ENCODE measurements at places on chromosomes 3 and 15.

GRCh38 chr3:79973917-79974595 lies 206.3 kb upstream of the ROBO1 start:
- no peak for DNase-seq

DNA sequence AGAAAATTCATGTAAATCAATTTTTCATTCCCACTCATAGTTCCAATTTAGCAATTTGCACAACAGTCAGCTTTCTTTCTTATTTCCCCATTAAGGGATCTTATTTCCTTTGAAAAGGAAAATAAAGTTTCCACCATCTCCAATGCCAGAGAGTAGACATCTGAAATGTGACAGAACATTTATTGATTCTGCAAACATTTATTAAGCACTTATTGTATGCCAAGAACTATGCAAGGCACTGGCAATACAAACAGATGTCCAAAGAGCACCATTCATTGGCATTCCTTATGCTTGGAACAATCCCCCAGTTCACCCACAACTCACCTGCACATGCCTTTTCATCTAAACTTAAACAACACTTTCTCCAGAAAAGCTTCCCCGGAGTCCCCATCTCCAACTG lies 2.5 kb upstream of the TFDP2 start:
- no peak for DNase-seq

DNA sequence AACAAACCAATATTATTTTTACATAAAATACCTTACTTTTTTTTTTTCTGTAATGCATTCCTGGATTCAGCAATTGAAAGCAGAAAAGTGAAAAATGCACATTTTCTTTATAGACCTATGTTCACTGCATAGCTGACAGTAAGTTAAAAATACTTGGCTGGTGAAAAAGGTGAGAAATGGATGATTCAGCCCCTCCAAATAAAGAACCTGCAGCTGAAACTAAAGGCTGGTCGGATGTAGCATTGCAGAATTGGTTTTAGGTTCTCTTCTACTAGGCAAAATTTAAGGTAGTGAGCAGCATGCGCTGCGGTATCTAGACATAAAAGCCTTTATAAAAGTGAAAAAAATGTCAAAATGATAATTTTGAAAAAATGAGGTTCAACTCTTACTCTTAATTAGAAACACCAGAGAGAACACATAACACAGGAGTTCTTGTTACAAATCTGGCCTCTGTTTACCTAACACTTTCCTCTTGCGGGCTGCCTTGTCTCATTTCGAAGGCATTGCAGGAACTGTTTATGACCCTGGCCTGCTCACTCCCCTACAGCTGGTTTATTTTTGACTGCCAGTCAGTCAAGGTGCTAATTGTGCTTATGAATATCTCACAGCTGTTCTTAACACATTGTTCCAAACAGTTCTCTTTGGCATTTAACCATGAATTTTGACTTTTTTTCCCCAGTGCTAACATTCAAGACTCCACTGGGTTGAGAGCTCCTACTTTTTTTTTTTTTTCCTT lies 455.4 kb upstream of the TBL1XR1 start:
- no peak for DNase-seq

- no peak for DNase-seq
Measured at GRCh38 chr15:66842710-66843441, 140.8 kb downstream of the SMAD6 start.

- DNase-seq = no peak
Measured at GRCh38 chr15:100216182-100216581, 125.6 kb downstream of the ADAMTS17 start.

GRCh38 chr3:109131276-109131675 lies 5.2 kb upstream of the C3orf85 start:
- no peak for DNase-seq

- DNase-seq = no peak
Measured at GRCh38 chr3:100775669-100776068, 66.4 kb downstream of the TFG start.

DNA sequence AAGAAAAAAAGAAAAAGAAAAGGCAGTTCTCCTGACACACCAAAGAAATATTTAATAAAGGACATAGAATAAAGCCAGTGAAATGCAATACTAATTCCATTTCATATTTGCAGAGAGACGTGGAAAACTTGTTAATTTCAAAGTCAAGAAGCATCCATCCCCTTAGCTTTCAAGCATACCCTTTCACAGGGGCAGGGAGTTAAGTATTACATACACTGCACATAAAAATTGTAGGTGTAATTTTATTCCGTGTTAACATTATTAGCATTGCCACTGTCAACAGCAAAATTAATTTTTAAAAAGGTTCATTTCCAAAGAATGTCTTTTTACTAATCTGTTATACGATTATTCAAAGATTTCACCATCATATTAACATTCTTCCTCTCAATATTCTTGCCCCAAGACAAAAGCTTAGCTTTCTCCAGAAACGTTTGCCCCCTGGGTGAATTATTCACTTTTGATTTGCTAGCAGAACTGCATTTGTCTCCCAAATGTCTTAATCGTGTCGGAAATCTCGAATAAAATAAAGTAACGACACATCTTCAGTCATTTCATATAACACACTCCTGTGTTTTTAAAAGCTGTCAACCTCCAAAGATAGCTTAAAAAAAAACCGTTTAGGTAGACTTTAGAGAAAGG lies 517.9 kb downstream of the MECOM start:
- DNase-seq = no peak

- DNase-seq = no peak
Measured at GRCh38 chr15:70319466-70319865, 221.7 kb upstream of the TLE3 start.

DNA sequence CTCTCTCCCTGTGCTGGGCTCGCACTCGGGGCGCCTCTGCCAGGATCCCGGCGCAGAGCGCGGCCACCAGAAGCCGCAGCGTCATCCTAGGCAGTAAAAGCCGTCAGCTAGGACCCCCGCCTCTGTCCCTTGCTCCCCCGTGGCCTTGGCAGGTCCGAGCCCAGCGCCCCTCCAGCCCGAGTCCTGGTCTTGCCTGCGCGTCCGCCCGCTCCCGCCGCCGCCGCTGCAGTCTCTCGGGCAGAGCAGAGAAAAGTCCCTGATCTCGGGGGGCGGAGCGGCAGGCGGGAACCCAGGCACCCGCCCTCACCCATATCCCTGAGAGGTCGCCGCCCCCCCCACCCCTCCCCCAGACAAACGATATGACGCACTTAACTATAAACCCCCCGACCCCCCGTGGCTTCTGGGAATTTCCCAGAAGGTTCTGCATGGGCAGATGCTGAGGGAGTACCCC lies at the start of gene COL7A1:
Gene COL7A1 (minus strand): TSS at position 255 of the 451 bp plus-strand sequence. CDS start 170 bp downstream, at position 85.
- no peak for DNase-seq

DNA sequence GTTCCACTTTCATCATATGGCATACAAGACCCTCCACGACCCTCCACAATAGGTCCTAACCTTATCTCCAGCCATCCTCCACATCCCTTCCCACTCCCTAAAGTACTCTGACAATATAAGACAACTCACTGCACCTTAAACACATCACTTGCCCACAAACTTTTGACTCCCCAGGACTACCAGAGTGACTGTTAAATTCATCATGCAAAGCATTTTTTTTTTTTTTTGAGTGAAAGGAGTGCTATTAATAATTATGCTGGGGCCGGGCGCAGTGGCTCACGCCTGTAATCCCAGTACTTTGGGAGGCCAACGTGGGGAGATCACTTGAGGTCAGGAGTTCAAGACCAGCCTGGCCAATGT lies 55.8 kb downstream of the OSBPL10 start:
- DNase-seq = no peak

DNA sequence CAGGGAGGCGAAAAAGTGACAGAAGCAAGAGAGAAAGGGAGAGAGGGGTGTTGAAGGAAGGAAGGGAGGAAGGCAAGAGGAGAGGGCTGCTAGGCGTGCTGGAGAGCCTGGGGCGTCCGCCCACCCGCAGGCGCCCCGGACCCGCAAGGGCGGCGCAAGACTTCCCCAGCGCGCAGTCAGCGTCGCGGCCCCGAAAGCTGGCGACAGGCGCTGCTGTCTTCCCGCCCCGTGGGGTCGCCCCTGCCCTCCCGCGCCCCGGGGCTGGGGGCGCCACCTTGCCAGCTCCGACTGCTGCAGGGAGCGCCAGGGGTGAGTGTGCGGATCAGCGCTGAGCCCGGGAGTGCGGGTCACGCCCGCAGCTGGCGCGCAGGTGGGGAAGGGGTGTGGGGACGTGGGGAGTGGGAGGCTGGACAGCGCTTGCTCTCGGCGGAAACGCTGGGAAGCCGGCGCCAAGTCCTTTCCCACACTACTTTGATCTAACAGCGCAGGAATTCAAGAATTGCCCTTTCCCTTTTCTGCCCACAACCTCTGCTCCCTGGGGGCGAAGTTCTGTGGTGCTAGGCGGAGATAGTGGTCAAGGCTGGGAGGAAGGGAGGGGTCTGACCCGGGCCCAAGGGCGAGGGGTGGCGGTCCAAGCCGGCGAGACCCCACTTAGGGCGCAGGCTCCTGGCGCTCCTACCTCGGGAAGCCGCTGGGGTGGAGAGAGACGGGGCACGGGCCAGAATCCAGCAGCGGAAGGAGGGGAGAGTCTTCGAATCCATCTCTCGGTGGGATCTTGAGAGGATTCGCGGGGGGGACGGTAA lies 266.1 kb downstream of the CGGBP1 start:
- no peak for DNase-seq

DNA sequence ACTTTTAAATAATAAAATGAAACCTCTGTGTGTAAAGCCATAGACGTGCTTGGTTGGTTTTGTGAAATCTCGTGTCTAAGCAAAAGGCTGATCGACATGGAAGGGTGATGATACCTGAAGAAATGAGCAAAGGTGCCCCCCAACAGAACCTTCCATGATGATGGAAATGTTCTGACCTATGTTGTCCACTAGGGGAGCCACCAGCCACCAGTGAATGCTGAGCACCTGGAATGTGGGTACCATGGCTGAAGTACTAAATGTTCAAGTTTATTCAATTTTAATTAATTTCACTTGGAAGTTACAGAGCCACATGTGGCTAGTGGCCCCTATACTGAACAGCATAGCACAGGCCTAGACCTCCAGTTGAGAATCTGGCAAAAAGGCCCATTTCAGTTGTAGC lies 158.8 kb downstream of the POLR2M start:
- no peak for DNase-seq

DNA sequence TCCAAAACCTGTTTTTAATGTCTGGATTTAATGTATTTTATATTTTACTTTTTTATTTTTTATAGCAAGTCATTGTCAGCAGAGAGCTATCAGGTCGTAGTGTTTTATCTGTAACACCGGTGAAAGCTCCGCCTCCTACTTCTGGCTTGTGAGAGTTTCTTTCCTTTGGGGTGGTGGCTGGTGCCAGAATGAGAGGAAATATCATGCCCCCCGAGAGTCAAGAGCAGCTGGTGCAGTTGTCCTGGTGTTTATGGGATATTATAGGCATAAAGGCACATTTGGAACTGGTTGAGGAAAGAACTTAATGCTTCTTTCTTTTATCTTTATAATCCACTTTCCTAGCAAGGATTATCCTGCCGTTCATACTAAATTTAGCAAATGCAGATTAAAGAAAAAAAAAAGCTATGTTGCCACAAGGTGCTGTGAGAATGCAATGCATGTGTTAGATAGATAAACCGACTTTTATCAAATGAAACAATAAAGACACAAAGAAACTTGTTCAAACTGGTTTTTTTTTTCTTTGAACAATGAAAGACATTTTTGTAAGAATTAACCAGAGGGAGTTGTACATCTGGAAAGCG lies 260.1 kb upstream of the PLSCR5 start:
- DNase-seq = no peak

- DNase-seq = no peak
Measured at GRCh38 chr3:190281308-190282051, 40.8 kb downstream of the CLDN1 start.

DNA sequence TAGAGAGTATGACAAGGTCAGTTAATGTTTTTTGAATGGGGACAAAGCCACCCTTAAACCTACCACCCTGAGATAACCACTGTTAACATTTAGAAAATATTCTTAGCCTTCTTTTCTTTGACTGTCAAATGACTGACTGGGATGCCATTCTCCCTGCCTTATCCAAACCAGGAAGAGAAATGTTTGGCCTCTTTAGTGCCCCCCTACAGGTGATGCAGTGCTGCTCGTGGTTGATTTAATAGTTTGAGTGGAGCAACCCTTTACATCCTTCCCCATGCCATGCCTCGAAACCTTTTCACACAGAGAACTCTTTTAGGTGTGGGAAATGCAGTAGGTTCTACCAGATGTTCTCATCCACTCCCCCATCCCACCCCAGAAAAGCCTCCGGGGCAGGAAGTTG lies 38.7 kb upstream of the UMPS start:
- no peak for DNase-seq

DNA sequence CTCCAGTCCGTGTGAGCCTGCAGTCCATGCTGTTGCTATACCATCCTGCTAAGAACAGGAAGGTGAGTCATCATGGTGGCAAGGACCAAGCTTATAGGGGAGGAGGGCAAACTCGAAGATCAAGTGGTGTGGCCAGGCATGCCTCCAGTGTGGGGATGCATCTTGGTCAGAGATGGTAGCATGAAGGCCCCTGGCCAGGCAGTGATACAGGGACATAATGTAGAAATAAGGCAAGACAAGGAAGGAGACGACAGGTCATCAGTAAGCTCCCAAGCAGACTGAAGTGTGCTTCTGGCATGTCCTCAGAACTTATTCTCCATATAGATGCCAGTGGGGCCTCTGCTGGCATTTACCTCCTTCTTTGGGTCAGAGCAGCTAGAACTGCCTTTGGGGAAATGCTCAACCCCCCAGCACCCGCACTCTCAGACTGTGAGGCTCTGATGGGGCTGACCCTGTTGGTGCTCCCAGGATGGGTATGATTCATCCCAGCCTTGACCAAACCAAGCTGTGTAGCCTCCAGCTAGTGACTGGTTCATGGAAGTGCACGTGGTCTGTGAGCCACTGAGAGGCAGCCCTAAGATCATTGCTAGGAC lies 52.5 kb upstream of the ATP2B2 start:
- no peak for DNase-seq

- no peak for DNase-seq
Measured at GRCh38 chr15:33001926-33002325, 192.6 kb downstream of the FMN1 start.

- DNase-seq = no peak
Measured at GRCh38 chr15:45637552-45638033, 2.8 kb downstream of the SQOR start.

- DNase-seq = no peak
Measured at GRCh38 chr3:133832802-133833144, 27.2 kb downstream of the SRPRB start.

All from NCI-H1092 (cell line).